GF-D8 (cell line): ENCODE measurements at places on chromosomes 5 and 9.

GRCh38 chr5:7871653-7872052 lies 2.7 kb downstream of the MTRR start:
- DNase-seq = no peak

DNA sequence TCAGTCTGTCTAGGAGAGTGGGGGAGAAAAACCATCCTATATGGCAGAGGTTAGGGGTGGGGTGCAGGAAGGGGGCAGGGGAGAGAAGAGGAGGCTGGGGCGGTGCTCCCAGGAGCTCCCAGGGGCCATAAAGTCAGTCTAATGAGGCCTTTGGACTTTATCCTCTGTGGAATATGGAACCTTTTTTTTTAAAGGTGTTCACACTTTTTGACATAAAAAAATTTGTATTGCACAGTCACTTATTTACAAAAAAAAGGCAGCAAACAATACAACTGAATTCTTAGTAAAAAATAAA lies 51.9 kb upstream of the SYNPO start:
- DNase-seq = no peak

DNA sequence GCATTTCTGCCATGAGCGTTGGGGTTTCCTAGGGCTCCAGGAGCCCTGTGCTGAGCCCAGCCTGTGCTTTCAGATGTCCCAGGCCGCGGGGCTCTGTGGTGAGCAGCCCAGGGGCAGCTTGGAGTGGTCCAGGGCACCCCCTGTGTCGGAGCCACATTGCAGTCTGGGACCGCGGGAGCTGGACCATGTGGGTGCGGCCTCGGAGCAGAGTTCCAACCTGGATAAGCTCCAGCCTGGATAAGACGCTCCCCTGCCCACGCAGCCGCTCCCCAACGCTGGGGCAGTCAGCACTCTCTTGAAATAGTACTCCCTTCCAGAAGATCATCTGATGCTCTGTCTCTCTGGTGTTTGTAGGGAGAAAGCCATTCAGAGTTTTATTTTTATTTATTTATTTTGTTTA lies 111.1 kb downstream of the WNK2 start:
- no peak for DNase-seq

GRCh38 chr5:127410959-127411358 lies 106.5 kb upstream of the PRRC1 start:
- DNase-seq = no peak

DNA sequence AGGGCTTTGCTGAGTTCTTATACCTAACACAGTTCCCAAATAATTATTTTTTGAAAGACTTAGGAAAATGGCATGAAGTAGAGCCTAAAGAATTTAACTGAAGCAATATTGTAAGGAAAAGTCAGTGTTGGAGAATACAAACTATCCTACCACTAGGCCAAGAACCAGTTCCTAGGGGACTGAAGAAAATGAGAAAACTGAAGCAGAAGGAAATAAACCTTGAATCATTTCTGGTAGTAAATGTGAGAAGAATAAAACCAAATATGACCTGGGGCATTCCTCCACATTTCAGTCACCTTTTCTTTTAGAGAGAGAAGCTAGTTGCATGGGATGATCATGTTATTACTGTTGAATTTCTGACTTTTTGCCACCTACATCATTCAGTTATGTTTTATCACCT lies 1393.9 kb upstream of the C9orf72 start:
- DNase-seq = no peak

GRCh38 chr9:135792268-135793128 lies 90.5 kb downstream of the KCNT1 start:
- no peak for DNase-seq

DNA sequence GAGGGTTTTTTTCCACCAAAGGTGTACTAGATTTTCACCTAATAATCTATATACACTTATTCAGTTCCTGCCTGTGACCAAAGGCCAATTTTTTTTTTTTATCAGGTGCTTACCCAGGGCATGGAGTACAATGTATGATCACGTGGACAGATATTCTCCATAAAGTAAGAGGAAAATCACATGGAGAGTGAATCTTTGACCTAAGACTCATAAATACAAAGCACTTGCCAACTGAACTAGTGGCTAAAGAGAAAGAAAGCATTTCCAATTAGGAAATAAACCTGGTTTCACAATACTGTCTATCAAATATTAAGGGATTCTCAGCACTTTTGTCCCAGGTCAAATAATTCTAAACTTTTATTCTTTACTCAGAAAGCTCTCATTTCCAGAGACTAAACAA lies 33.0 kb upstream of the CEP120 start:
- DNase-seq = no peak

DNA sequence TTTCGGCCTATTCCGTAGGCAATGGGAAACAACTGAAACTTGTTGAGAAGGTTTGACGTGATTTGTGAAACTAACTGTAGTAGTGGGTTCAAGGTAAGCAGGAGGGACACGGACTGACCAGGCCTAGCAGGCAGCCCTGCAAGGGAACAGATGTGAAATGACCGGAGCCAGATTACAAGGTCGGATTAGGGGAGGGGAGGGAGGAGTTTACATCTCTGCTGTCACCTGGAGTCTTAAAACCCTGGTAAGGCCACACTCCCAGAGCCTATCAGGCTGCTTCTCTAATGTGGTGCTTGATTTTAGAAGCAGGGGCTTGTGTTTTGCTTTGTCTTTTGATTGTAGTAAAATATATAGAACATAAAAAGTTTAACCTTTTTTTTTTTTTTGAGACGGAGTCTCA lies 3.5 kb upstream of the SPTAN1 start:
- no peak for DNase-seq

DNA sequence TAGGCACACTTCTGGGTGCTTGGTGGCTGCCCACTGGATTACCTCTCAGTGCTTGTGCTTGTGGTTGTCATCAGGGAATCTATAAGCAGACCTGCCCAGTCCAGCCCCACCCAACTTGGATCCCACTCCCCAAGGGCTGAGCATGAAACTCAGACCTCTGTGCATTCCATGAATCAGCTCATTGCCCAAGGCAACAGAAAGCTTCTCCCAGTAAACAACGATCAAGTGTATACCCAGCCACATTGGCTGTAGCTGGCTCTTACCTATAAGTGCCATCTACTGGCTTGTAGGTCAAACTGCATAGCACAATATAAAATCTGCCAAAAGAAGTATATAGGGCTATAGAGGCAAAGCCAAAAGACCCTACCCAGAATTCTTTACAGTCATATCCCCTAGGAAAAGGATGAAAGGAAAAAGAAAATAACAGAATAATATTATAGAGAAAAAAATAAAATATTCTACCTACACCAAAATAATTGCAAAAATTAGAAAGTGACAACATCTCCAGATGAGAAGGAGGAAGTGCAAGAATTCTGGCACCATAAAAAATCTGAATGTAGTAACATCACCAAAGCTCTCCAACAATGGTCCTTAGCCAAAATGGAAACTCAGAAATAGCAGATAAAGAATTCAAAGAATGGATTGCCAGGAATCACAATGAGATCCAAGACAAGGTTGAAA lies 321.0 kb upstream of the TRPC7 start:
- DNase-seq = no peak

DNA sequence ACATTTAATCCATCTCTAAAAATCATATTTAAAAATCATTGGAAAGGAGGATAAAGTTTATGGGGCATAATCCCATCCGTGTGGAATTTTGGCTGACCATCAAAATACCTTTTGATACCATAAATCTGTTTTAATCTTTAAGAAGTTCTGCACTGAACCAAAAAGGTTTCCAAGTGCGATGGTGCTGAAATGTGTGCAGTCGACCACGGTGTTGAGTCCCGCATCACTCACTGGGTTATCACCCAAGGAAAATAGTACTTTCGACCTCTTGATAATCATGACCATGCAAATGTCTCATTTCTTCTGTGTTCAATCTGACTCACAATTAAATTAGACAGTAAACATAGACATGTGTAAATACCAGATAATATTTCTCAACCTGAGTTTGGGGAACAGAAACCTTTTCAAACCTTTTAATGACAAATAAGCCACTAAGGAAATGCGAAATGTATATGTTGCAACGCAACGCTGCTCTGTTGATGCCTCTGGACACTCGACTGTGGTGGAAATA lies 62.0 kb upstream of the CDH6 start:
- no peak for DNase-seq

- no peak for DNase-seq
Measured at GRCh38 chr5:154313360-154314017, 123.0 kb downstream of the GALNT10 start.

GRCh38 chr9:4499917-4500316 lies 9.6 kb downstream of the SLC1A1 start:
- no peak for DNase-seq

DNA sequence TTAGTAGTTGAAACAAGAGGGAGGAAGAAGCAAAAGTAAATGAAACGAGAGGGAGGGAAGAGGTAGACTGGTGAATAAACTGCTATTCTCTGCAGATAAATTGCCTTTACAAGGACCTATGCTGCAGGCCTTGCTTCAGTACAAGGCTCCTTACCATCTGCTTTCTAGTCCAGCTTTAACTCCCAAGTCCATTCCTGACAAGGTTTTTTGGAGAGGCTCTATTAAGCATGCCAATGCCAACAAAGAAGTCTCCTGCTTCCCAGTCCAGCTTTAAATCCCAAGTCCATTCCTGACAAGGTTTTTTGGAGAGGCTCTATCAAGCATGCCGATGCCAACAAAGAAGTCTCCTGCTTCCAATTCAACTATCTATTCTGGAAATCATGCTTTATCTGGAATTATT lies 244.9 kb downstream of the GABRB2 start:
- no peak for DNase-seq

- DNase-seq = no peak
Measured at GRCh38 chr5:1834022-1834551, 32.9 kb downstream of the NDUFS6 start.

DNA sequence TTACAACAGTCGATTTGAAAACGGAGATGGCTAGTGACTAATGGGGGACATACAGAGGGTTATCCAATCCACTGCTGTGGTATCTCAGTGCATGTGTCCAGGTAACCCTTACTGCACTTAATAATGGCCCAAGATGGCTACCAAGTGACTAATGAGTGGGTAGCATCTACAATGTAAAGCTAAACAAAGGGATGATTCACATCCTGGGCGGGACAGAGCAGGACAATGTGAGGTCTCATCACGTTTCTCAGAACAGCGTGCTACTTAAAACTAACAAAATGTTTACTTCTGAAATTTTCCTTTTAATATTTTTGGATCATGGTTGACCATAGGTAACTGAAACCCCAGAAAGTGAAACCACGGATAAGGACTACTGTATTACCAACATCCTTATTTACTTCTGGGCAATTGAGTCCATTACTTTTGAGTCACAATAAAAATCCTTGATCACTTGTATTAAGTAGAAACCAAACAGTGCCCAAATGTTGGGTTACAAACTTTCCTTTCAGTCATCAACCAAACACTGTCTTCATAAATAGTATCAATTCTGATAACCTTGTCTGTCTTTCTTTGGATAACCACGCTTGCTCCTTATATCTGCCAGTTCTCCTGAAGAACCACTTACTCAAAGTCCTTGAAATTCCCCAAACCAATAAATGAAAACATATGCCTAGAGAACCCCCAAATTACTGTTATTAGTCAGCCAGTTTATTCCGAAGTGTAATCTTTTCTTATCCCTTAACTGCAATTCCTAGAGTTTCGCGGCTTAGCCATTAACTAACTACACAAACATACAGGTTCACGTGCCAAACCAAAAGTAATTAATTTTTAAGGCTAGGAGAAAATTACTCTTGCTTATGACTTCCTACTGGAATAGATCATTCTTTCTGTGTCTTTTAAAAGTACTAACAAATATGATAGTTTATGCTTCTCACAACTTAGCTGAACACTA lies 59.7 kb downstream of the ELL2 start:
- no peak for DNase-seq

- no peak for DNase-seq
Measured at GRCh38 chr9:95940265-95940664, 64.8 kb downstream of the ERCC6L2 start.

DNA sequence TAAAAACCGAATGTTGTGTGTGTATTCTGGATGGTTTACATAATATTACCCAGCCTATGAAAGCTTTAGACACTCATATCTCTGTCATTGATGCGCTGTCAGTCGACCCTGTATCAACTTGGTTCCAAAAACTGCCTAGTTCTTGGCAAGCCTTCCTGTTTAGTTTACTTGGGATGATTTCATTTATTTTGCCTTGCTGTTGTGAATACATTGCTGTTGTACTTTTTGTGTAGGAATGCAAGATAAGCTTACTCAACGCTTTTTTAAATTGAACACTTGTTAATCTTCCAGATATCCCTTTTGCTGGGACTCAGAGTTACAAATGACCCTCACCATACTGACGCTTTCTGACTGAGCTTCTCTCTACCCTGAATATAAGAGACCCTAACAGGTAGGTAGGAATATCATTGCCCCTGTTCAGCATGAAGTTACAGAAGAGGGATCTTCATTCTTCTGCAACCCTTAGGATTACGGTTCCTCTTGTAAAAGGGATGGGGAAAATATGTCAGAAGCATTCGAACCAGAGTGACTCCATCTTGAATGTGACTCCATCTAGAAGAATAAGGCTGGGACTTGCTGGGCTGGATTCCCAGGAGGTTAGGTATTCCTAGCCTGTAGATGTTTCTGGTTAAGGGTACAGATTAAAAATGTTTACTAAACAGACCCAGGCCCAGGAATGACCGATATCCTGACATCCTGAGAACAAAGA lies 13.7 kb upstream of the PAIP1 start:
- DNase-seq = no peak

DNA sequence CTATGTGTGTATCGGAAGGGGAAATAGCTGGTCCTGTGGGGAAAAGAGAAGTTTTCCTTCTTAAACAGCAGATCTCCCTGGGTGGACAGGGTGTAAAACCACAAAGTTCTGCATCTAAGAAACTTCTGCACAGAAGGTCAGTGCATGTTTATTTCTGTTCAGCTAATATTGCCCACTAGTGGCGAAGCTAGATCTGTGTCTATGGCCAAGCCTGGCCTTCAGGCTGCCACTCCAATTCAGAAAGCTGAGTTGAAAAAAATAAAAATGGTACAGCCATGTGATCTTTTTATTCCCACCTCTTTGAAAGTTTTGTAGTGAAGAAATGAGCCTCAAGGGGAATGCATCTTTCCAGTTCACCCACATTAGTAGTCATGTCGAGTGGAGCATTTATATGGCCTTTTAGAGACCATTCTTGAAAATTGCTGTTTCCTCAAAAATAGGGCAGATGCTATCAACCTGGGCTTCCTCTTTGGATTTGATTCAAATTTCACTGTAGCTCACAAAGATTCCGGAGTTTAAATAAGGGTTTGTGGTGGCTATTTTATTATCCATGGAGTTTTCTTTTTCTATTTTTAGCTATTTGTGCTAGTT lies 488.0 kb downstream of the PRELID2 start:
- no peak for DNase-seq
